ENCODE measurements at places on chromosomes 4 and X. TPM values are rescaled to one million over a fixed set of nuclear protein-coding genes. Genes with fewer than 3 reads are reported as not detected.

STBD1 gene
- 4.5 TPM for total RNA-seq

DNA sequence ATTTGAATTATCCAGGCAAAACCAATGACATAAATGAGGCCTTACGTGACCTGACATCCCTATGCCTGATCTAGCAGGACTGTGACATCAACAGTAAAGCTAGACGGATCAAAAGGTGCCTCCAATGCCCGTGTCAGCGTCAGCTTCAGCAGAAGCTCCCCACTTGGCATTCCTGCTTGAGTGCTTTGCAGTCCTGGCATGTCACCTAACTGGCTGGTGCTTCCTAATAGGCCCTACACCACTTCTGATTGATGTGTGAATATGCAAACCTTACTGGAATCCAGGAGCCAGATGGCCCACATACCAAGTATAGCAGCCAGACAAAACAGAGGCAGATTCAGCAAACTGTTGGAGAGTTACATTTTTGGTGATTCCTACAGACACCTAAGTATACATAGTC lies 224.2 kb downstream of the DMD start:
- no peak for DNase-seq

ADGRG4 gene
- total RNA-seq: 0.13 TPM

DNA sequence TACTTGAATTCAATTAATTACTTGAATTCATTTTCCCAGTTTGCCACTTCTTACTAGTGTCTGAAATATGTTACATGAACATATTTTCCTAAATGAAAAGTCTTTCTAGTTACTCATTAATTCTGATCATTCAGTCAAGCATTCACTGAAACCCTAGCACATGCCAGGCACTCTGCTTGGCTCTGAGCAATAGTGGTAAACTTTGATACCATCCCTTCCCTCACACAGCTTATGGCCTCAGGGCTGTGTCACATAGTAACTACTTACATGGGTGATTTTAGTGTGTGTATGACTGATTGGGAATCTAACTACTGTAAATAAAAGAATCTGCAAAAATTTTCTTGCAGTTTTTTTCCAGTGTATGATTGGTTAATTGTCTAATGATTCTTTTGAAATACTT lies 32.7 kb downstream of the METAP1 start:
- no peak for DNase-seq

DNA sequence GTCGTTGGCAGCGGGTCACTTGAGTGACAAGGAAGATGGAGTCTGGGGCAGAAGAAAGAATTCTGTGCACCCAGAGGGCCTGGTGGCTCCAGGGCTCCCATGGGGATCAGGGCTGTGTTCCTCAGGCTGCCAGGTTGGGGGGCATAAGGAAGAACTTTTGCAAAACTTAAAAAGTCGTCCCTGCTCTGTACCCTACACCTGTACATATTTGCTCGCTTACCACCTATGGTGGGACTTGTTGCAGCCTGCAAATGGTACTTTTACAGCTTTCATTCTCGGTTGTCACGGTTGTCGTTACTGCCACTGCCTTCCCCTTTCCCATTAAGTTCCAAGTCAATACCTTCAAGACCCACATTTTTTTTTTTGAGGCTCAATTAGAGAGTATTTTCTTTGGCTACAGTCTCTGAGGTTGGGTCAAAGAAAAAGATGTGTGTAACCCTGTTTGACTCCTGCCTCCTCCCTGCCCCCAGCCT lies 9.1 kb downstream of the ARX start:
- no peak for DNase-seq

TLR3 gene
- total RNA-seq: 22.7 TPM

DNA sequence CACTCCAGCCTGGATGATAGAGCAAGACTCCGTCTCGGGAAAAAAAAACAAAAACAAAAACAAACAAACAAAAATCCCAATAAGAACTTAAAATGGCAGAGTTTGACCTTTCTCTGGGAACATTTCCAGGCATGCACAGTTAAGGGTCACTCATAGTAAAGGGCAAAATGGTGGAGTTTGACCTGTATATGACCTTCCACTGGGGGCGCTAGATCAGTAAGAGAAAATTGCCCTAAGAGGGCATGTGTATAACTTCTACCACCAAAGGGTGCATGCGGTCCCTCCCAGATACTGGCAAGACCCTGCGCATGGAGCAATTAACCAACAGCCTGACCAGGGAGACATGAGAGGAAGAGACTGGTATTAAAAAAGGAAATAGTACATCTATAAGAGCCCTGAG lies 177.2 kb downstream of the MOSPD2 start:
- DNase-seq: no peak

SUPT20HL1 gene
- not detected for total RNA-seq

DNA sequence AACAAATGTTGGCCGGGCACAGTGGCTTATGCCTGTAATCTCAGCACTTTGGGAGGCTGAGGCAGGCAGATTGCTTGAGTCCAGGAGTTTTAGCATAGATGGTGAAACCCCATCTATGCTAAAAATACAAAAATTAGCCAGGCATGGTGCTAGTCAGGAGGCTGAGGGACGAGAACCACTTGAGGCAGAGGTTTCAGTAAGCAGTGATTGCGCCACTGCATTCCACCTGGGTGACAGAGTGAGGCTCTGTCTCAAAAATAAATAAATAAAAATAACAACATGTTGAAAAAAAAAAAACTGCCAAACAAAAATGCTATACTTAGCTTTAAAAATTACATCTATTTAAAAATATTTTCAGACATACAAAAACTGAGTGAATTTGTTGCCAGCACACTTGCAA lies 374.2 kb upstream of the SMIM31 start:
- DNase-seq: no peak

DNA sequence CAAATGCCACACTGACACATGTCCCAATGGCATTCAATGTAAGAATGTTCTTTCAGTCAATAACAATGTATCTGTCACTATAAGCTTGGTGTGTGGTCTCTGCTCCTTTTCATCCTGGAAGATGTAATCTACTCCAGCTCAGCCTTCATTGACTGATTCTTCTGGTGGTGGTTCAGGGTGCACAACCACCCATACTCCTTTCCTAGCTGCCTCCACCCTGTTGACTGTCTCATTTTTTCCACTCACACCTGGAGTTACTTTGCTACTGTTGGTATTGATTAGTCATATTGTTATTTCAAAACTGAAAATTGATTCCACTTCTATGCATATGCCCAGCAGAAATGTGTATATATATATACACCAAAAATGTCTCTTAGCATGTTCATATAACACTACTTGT lies 140.5 kb downstream of the ASB9 start:
- DNase-seq: no peak

- no peak for DNase-seq
Measured at GRCh38 chr4:19039816-19040215, 1018.3 kb upstream of the LCORL start.

DNA sequence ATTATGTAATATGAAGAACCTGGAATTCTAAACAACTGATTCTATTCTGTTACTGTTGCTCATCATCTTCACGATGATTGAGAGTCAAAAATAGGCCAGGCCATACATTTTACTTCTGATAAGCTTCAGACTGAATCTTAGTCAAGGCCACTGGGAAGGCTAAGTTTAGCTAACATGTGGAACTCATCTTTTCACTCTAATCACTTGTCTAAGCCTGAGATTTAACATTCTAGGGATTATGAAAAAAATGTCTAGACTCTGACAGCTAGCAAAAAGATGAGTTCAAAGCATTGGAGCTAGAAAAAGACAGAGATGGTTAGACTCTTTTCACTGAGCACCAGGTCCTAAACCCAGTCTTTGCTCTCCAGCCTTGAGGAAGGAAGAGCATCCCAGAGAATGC lies 656.2 kb upstream of the IGFBP7 start:
- no peak for DNase-seq

- no peak for DNase-seq
Measured at GRCh38 chr4:22551550-22551949, 35.7 kb upstream of the ADGRA3 start.

PARM1 gene
- 62.3 TPM for total RNA-seq

Measured in kidney (tissue), 22 donors.